ENCODE measurements at places on chromosomes 5 and 9. TPM values are rescaled to one million over a fixed set of nuclear protein-coding genes. Genes with fewer than 3 reads are reported as not detected.

DNA sequence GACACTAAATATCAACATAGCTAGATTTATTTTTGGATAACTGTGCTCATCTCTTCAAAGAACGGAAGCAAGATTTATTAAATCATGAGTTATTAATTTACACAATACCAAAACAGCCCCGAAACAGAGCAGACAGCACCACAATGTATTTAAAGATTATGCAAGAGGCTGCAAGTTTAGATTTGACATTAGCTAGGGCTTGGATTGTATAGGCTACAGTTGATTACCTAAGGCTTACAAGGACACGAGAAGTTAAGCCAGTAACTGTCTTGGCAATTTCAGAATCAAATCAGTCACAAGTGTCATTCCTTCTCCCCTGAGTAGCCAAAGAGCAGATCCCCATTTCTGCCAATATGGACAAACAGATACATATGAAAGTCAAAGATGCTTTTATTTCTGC, 152.6 kb downstream of the MED27 start:
- no peak for DNase-seq
- no peaks in the 10 kb centered on the region for H3K4me1 ChIP-seq
- H3K27me3 ChIP-seq, result no peaks in the 10 kb centered on the region
- no peak overlapping the region for H3K27ac ChIP-seq
- no peak overlapping the region for H3K4me3 ChIP-seq

- H3K27ac ChIP-seq, result no peak overlapping the region
- H3K4me1 ChIP-seq, result no peaks in the 10 kb centered on the region
- no peaks in the 10 kb centered on the region for H3K36me3 ChIP-seq
- no peaks in the 10 kb centered on the region for H3K27me3 ChIP-seq
- no peak for DNase-seq
Measured at GRCh38 chr5:107894361-107894760, 223.6 kb upstream of the EFNA5 start.

FOXI1 gene
- total RNA-seq, result not detected

FKBP15 gene
- 21.3 TPM for total RNA-seq

OR1J2 gene
- total RNA-seq, result not detected

RMI1 gene
- 4.3 TPM for total RNA-seq

Data from body of pancreas (tissue), 4 donors.